ENCODE measurements at places on chromosomes 2 and 18.

- DNase-seq = no peak
Measured at GRCh38 chr2:98346311-98347236, at the start of gene CNGA3. TSS of gene CNGA3 (plus strand) at chr2:98346456. CDS start at chr2:98369976, 23,520 bp downstream.

GRCh38 chr2:46075848-46076247, 221.4 kb upstream of the EPAS1 start:
- no peak for DNase-seq

- no peak for DNase-seq
Measured at GRCh38 chr18:27004056-27004829, 138.7 kb upstream of the AQP4 start.

GRCh38 chr2:83596592-83597282, 862.3 kb downstream of the SUCLG1 start:
- DNase-seq = no peak

DNA sequence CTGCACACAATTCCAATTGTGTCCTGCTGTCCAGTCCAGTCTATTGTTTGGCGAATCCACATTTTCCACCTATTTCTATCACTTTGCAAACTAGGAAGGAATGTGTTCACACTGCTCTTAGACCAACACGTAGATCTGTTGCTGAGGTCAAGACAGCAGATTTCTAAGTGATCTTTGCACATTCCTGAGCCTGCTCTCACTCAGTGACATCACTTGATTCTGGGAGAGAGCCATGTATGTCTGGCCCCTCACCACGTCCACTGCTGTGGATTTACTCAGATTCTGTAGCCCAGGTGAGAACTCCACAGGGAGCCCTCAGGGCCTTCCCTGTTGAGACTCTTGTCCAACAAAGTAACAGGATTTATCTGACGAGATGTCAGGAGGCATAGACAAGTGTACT, 317.2 kb downstream of the TSN start:
- no peak for DNase-seq

DNA sequence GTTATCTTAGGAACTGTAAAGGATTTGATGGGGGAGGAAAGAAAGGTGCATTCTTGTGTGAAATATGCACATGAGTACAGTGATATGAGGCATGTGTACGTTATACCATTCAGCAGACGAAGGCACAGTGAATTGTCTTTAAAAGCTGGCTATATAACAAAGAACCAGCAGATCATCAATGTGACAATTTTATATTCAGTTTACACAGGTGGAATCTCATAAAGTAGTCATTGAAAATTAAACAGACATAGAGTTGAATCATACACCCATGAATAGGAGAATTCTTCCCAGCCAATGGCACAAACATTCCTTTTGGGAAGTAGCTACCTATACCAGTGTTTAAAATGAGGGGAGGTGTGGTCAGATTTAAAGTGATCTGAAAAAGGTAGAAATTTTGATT, 470.3 kb downstream of the DSC3 start:
- DNase-seq = no peak
